ENCODE measurements at places on chromosomes 11 and 22.

DNA sequence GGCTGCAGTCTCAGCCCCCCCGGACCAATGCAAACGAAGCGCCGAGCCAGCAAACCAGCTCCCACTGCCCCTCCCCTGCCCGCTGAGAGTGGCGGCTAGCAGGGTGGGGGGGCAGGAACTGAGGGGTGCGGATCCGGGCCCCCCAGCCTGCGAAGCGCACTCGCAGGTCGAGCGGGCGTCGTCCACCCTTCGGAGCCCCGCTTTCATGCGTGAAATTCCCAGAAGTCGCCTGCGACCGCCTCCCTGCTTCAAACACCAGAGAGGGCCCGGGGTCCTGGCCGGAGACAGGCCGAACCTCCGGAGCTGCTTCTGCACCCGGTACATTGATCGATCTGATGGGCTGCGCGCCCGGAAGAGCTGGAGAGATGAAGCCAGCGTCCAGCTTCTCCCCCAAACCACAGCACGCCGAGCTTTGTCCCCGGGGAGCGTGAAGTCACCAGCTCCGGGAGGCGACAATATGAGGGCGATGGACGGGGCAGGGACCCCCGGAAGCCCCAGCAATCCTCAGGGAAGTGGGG, 646 bp upstream of the PATZ1 start:
- DNase-seq: no peak

- no peak for DNase-seq
These were observed 10.5 kb upstream of the RPS19BP1 start for GRCh38 chr22:39543095-39543494.

DNA sequence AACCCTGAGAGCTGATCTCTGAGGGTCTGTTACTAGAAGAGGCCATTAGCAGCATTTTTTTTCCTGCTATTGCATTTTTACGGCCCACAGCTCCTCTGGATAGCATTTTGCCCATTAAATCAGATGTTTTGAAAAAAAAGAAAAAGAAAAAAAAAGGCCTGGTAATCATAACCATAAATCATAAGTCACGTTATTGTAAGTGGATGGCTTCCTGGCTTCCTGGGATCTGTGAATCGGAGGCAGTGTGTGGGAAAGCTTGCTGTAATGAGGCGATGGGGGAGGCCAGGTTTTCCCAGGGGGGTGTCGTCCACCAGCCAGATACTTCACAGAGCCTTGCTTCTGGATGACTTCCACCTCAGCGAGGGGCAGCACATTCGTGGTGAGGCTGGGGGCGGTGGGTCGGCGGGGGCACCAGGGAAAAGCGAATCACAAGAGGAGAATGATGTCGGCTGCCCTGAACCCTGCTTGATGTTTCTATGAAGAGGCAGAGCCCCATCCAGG, 106.5 kb upstream of the SYT13 start:
- no peak for DNase-seq

GRCh38 chr22:38474003-38474607, 6.2 kb downstream of the KDELR3 start:
- DNase-seq: no peak

DNA sequence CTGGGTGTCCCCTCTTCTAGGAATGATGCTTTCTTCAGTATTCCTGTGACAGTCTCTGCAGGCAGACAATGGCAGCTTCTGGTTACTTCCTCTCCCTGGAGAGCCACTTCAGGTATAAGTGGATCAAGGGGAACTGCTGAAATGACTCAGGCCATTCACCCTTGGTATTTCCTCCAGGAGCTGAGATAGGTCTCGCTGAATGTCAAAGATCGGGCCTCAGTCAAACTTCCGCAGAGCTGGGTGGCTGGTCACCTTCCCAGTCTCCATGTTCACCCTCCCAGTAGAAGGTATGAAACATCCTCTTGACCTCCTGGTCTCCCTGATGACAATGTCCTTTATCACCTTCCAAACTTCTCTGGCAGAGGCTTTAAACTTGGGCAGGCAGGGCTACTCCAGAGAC, 1.8 kb upstream of the ANKK1 start:
- no peak for DNase-seq

GRCh38 chr22:29626497-29627195, 23.2 kb downstream of the NF2 start:
- DNase-seq: no peak

Data from DMS 273 treated with DMSO at 0.1 percent for 48 hours (cell line).